Mucosa of descending colon (tissue), 3 donors: ENCODE measurements at places on chromosomes 4 and X. TPM values are rescaled to one million over a fixed set of nuclear protein-coding genes. Genes with fewer than 3 reads are reported as not detected.

DNA sequence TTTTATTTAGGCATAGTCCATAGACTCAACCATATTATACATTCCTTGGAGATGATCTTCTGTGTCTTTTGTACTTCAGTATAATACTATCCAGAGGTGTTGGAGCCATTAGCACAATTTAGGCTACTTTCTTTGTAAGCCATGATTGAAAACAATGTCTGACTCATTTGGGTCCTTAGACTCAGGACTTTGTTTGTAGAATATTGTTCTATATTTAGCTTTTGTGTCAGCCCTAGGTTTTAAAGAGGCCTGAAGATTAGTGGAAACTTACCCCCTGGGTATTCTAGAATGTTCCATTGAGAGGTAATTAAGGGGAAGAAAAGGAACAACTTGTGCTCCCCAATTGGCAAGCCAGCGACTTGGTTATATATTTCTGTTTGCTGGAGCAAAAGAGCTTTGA lies 145.2 kb upstream of the SCML1 start:
- DNase-seq = no peak

- DNase-seq = no peak
Measured at GRCh38 chrX:1418901-1419544, 27.1 kb upstream of the SLC25A6 start.

Gene FGFBP2
- 4.0 TPM for total RNA-seq

Gene VSIG4
- 80.5 TPM for total RNA-seq

- no peak for DNase-seq
Measured at GRCh38 chrX:40552768-40553167, 28.0 kb upstream of the ATP6AP2 start.

- DNase-seq = no peak
Measured at GRCh38 chr4:185879666-185880312, 67.8 kb upstream of the SORBS2 start.
